ENCODE measurements at places on chromosomes 16 and 17.

- no peak for DNase-seq
- H3K27me3 ChIP-seq: no peaks in the 10 kb centered on the region
- H3K27ac ChIP-seq: peak overlapping the region; percentile 68
- H3K36me3 ChIP-seq: peaks cover 4% of the 10 kb centered on the region
- peaks cover 17% of the 10 kb centered on the region for H3K4me1 ChIP-seq
Observed at GRCh38 chr17:82098939-82099763, 1.1 kb upstream of the FASN start.

DNA sequence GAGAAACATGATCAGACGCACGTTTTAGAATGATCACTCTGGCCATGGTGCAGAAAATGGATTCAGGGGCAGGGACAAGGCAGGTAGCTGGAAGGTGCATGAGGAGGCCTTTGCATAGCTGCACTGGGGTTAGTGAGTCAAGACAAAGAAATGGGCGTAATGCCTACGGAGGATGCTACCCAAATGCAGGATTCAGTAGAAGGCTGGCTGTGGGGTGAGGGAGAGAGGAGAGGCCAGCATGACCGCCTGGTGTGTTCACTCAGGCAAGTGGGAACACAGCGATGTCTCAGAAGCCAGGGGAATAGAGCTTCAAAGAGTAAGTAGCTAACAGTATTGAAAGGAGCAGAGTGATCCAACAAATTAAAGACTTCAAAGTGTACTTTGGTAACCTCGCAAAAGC is 31.2 kb downstream of the PMP22 start:
- no peak overlapping the region for H3K4me3 ChIP-seq
- no peak overlapping the region for H3K27ac ChIP-seq
- no peak for DNase-seq
- H3K36me3 ChIP-seq: no peaks in the 10 kb centered on the region
- H3K4me1 ChIP-seq: no peaks in the 10 kb centered on the region
- H3K27me3 ChIP-seq: no peaks in the 10 kb centered on the region

DNA sequence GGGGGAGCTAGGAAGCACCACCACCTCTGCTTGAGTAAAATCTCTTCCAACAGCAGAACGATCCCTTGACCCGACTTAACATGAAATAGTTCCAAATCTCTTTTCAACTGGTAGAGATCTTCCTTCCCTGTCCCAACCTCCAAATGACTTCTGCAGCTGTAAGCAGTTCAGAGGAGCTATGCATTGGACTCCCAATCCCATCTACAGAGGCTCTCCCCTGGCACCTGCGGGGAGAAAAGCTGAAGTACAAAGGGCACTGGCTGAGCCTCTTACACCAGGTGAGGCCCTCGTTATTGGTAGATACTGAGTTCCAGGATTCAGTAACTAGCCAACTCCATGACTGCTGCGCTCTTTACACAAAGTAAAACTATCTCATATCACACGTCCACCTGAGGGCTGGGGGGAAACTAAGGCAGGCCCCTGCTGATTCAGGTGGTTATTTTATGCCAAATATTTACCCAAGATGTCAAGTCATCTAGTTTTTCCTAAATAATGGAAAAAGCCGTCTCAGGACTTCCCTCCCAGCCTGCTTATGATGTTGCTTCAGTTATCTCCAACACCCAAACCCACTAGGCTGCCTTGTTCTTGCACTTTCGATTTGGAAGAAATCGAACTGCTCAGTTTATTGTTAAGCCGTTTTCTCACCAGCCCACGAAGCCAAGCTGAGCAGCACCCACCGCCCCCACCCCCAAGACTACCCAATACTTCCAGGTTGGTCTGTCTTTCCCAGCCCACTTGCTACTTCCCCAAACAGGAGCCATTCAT is 3.2 kb downstream of the ACTG1 start:
- peaks cover 17% of the 10 kb centered on the region for H3K36me3 ChIP-seq
- no peak overlapping the region for H3K4me3 ChIP-seq
- H3K27me3 ChIP-seq: peaks cover 12% of the 10 kb centered on the region
- peak; percentile 22 for DNase-seq

GRCh38 chr17:34401165-34401564 is 38.1 kb upstream of the CCL1 start:
- peaks cover 51% of the 10 kb centered on the region for H3K4me1 ChIP-seq
- no peak overlapping the region for H3K4me3 ChIP-seq
- H3K27ac ChIP-seq: no peak overlapping the region
- no peak for DNase-seq
- no peaks in the 10 kb centered on the region for H3K27me3 ChIP-seq

- no peaks in the 10 kb centered on the region for H3K4me1 ChIP-seq
- no peak for DNase-seq
- H3K27me3 ChIP-seq: peaks cover 37% of the 10 kb centered on the region
- H3K27ac ChIP-seq: no peak overlapping the region
Observed at GRCh38 chr16:86080131-86080875, 181.3 kb downstream of the IRF8 start.

GRCh38 chr17:57875290-57876022 is 25.6 kb upstream of the MRPS23 start:
- H3K27ac ChIP-seq: peak overlapping the region; percentile 5
- H3K4me1 ChIP-seq: peaks cover 30% of the 10 kb centered on the region
- H3K4me3 ChIP-seq: no peak overlapping the region
- H3K27me3 ChIP-seq: no peaks in the 10 kb centered on the region

DNA sequence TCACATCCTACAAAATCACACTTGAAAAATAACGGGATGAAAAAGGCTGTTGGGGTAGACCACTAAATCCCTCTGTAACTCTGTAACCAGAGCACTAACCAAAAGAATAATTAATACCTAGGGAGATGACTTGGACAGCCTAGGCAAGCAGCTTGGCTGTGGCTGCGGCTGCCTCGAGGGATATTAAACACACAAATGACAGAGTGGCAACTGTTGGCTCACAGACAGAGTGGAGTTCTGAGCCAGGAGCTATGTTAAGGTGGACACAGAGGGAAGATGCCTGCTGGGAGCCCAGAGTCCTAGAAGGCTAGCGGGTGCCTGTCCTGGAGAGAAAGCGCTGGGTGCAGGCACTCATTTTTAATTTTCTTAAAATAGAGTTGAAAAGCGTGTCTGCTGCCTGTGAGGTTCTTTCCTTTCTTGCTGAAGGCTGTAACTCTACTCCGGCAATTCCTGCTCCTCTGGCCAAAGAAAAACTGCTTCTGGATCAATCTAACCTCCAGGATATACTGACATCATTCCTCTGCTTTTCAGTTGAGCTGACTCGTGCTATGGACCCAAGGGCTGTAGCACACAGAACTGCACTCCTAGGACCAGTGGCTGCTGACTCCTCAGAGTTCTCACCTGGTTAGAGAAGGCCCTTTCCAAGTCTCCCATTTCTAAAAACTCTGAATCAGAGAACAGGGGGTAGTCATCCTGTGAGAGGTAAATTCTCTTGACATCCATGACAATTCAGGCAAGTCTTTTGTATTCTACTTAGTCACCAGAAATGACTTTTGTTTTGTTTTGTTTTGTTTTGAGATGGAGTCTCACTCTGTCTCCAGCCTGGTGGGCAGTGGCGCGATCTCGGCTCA is 147.9 kb downstream of the STX8 start:
- H3K27me3 ChIP-seq: peaks cover 26% of the 10 kb centered on the region
- H3K27ac ChIP-seq: no peak overlapping the region
- H3K4me1 ChIP-seq: peaks cover 9% of the 10 kb centered on the region

DNA sequence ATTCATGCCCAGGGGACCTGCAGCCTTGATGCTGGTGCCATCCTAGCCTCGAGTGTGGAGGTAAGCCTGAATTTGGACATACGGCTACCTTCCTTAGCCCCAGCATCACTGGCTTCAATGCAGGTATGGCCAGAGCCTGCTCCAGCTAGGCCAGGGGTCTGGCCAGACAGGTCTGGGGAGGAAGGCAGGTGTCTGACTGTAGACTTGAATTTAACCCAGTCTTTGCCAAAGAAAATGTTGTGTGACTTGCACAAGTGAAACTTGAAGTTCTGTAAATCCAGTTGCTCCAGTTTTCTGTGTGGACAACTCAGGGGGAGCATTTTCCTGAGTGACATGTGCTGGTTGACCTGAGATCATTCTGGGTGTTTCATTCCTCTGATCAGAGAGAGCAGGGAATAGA is 32.8 kb downstream of the TMEM238L start:
- no peaks in the 10 kb centered on the region for H3K36me3 ChIP-seq
- no peak for DNase-seq
- H3K4me1 ChIP-seq: no peaks in the 10 kb centered on the region
- H3K4me3 ChIP-seq: no peak overlapping the region

DNA sequence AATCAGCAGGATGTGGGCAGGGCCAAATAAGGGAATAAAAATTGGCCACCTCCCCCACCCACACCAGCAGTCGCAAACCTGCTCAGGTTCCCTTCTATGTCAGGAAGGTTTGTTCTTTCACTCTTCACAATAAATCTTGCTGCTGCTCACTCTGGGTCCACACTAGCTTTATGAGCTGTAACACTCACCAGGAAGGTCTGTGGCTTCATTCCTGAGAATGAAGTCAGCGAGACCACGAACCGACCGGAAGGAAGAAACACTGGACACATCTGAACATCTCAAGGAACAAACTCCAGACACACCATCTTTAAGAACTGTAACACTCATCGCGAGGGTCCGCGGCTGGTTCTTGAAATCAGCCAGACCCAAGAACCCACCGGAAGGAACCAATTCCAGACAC is 115.5 kb upstream of the TBX2 start:
- H3K36me3 ChIP-seq: no peaks in the 10 kb centered on the region
- H3K27me3 ChIP-seq: no peaks in the 10 kb centered on the region
- H3K4me3 ChIP-seq: no peak overlapping the region
- DNase-seq: no peak

- H3K27me3 ChIP-seq: no peaks in the 10 kb centered on the region
- no peak for DNase-seq
- no peak overlapping the region for H3K27ac ChIP-seq
- H3K36me3 ChIP-seq: no peaks in the 10 kb centered on the region
- H3K4me1 ChIP-seq: no peaks in the 10 kb centered on the region
- no peak overlapping the region for H3K4me3 ChIP-seq
Observed at GRCh38 chr17:57752031-57752905, 7.2 kb upstream of the CCDC182 start.

GRCh38 chr16:84095466-84095865 is 21.3 kb downstream of the MBTPS1 start:
- DNase-seq: no peak
- no peaks in the 10 kb centered on the region for H3K27me3 ChIP-seq
- H3K27ac ChIP-seq: no peak overlapping the region
- 0 out of 2 replicates have a peak, but pooled peaks cover 7% of the 10 kb centered on the region for H3K4me1 ChIP-seq
- H3K4me3 ChIP-seq: no peak overlapping the region

- no peak for DNase-seq
- no peak overlapping the region for H3K27ac ChIP-seq
- no peaks in the 10 kb centered on the region for H3K27me3 ChIP-seq
- H3K36me3 ChIP-seq: peaks cover 11% of the 10 kb centered on the region
- no peak overlapping the region for H3K4me3 ChIP-seq
Observed at GRCh38 chr16:9116141-9116540, 24.7 kb downstream of the HAPSTR1 start.

DNA sequence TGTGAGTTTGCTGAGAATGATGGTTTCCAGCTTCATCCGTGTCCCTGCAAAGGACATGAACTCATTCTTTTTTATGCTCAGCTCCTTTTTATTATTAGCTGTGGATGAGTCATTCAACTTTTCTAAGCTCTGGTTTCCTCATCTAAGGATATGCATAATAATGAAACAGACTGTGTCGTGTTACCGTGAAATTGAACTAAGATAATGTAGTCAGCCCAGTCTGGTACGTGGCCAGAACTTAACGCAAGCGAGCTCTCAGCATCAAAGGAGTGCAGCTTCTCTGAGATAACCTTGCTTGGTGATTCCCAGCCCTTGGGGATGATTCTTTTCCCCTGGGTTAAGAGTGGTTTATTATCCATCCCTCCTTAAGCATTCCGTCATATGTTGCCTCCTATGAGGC is 454.3 kb upstream of the EEF2KMT start:
- H3K4me3 ChIP-seq: no peak overlapping the region
- H3K27me3 ChIP-seq: no peaks in the 10 kb centered on the region
- no peaks in the 10 kb centered on the region for H3K4me1 ChIP-seq
- no peaks in the 10 kb centered on the region for H3K36me3 ChIP-seq

- no peak for DNase-seq
- no peaks in the 10 kb centered on the region for H3K36me3 ChIP-seq
- H3K4me3 ChIP-seq: no peak overlapping the region
- no peaks in the 10 kb centered on the region for H3K4me1 ChIP-seq
- no peaks in the 10 kb centered on the region for H3K27me3 ChIP-seq
Observed at GRCh38 chr16:69669577-69669976, 56.8 kb downstream of the NQO1 start.

DNA sequence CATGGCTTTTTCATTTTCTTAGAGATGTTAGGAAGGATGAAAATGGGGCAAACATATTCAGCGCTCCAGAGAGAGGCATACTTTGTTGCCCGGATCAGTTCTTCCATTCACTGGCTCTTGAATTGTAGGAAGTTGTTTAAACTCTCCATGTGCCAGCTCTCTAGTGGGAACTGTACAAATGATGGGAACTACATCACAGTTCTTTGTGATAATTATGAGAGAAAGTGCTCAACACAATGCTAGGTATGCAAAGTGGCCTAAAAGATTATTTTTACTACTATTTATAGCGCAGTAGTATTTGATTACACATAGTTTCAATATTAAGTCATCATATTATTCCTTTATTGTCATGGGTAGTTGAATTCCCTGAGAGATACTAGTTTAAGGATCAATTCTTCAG is 268.5 kb downstream of the RBFOX1 start:
- no peaks in the 10 kb centered on the region for H3K4me1 ChIP-seq
- no peaks in the 10 kb centered on the region for H3K36me3 ChIP-seq
- H3K27me3 ChIP-seq: no peaks in the 10 kb centered on the region
- H3K27ac ChIP-seq: no peak overlapping the region
- no peak overlapping the region for H3K4me3 ChIP-seq

GRCh38 chr16:49467540-49468372 is 94.2 kb downstream of the C16orf78 start:
- no peaks in the 10 kb centered on the region for H3K27me3 ChIP-seq
- no peak overlapping the region for H3K4me3 ChIP-seq
- no peak for DNase-seq
- H3K36me3 ChIP-seq: no peaks in the 10 kb centered on the region
- peaks cover 6% of the 10 kb centered on the region for H3K4me1 ChIP-seq
- no peak overlapping the region for H3K27ac ChIP-seq

- H3K27ac ChIP-seq: no peak overlapping the region
- H3K36me3 ChIP-seq: no peaks in the 10 kb centered on the region
- no peak overlapping the region for H3K4me3 ChIP-seq
- peaks cover 25% of the 10 kb centered on the region for H3K4me1 ChIP-seq
- no peaks in the 10 kb centered on the region for H3K27me3 ChIP-seq
- no peak for DNase-seq
Observed at GRCh38 chr16:9908613-9909012, 273.6 kb downstream of the GRIN2A start.

All from MM.1S (cell line).